ENCODE measurements at places on chromosomes 7 and 10.

DNA sequence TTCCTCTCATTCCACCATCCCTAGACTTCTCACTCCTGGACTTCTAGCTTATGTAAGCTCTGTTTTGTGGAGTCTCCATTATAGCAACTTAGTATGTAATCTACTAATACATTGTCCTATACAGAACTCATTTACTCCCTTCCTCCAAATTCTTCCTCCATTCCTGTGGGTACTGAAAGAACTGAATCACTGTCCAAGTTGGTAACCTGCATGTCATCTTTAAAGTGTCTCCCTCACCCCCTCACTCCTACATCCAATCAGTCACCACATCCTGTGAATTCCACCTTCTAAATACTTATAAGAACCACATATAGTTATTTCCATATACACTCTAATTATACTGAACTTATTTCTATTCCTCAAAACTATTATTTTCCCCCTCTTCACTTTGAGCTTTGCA lies 20.3 kb downstream of the AASS start:
- DNase-seq = peak; percentile 53

- DNase-seq = no peak
Observed at GRCh38 chr10:78544423-78545090, 510.9 kb downstream of the RPS24 start.

GRCh38 chr7:36315309-36315944 lies 74.2 kb upstream of the ANLN start:
- DNase-seq = peak; percentile 15

- no peak for DNase-seq
Observed at GRCh38 chr10:7340179-7340874, 70.5 kb downstream of the SFMBT2 start.

GRCh38 chr10:28925121-28925663 lies 247.9 kb downstream of the BAMBI start:
- no peak for DNase-seq

- no peak for DNase-seq
Observed at GRCh38 chr7:26912338-26912737, 47.9 kb upstream of the SKAP2 start.

DNA sequence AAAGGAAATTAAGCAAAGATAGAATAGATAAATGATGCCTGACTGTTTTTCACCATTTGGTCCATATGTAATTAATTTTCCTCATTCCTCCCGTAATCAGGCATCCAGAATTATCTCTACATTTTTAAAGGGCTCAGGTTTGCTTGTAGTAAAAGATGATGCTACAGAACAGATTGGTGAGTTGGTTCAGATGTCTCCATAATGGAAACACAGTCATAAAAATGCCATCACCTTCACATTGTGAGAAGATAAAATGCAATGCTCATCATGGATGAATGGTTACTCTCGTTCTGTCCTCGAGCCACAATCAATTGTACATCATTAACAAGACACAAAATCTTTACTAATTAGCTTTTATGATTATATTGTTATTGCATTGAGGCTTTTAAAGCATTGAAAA lies 64.9 kb upstream of the CELF2 start:
- no peak for DNase-seq

DNA sequence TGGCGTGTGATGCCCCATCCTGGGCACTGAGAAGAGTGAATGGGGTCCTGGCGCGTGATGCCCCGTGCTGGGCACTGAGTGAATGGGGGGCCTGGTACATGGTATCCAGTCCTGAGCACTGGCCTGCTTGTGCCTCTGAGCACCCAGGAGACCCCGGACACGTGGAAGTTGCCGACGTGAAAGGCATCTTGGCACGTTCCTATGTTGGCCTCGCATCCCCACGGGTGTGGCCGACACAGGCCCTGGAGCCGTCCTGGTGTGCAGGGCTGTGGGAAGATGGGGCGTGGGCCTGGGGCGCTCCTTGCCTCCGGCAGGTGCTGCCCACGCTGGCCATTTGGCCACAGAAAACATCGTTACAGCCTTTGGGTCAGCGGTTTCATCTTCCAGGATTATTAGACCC lies 35.5 kb downstream of the CFAP46 start:
- no peak for DNase-seq

DNA sequence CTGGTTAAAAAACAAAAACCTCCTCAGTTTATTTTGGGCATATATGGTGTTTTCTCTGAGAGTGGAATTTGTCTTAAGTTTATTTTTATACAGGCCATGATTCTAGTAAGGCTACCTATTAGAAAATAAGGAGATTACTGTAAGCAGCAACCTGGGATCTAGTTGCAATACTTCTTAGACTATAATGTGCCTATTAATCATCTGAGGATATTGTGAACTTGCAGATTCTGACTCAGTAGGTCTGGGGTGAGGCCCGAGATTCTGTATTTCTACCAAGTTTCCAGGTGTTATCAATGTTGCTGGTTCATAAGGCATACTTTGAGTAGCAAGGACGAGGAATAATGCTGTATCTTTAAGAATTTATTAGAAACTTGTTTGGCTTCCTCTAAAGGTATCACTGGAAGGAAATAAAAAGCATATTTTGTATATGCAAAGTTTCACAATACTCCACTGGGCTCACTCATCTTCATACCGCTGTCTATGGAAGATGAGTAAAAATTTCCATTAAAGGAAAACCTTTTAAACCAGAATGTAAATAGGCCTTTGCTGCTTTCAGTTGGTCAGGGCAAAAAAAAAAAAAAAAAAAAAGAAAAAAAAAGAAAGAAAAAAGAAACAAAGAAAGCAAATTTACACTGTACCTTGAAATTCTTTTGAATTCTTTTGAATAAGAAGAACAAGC lies 105.8 kb downstream of the BMPER start:
- peak; percentile 52 for DNase-seq

GRCh38 chr10:18362892-18363291 lies 222.7 kb downstream of the CACNB2 start:
- no peak for DNase-seq

DNA sequence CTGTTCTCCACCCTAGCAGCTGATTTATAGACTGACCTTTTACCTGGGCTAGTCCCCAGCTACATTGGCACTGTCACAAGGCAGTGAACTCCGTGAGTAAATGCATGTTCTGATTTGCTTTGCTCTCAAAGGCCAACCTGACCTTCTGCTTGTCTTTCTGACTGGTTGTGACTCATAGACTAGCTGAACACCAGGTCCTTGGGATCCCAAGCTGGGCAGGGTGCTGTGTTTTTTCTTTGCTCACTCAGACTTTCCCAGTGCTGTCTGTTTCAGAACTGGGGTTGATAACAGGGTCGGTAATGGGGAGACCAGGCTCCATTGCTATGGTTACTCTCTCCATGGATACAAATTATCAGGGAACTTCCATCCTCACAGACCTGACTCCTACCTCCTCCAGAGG lies 35.0 kb downstream of the EVX1 start:
- DNase-seq = no peak

GRCh38 chr7:41010418-41010817 lies 692.5 kb downstream of the INHBA start:
- DNase-seq = no peak

- no peak for DNase-seq
Observed at GRCh38 chr7:2033586-2034135, 199.1 kb downstream of the MAD1L1 start.

GRCh38 chr10:6148251-6148701 lies 54.5 kb upstream of the PFKFB3 start:
- DNase-seq = no peak

DNA sequence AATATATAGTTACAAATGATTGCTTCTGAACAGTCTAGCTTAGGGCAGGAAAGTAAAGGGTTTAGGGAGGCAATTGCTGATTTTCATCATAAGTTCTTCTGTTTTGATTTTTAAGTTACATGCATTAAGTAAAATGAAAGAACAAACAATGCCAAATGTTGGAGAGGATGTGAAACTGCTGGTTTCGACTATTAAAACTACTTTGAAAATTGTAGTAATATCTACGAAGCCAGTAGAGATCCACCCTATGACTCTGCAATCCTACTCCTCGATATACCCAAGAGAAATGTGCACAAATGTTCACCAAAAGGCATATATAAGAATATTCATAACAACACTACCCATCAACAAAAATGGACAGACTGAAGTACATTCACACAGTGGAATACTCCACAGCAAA lies 24.3 kb downstream of the PDZD8 start:
- no peak for DNase-seq

- peak; percentile 58 for DNase-seq
Observed at GRCh38 chr10:89280508-89280907, 21.3 kb upstream of the IFIT2 start.

DNA sequence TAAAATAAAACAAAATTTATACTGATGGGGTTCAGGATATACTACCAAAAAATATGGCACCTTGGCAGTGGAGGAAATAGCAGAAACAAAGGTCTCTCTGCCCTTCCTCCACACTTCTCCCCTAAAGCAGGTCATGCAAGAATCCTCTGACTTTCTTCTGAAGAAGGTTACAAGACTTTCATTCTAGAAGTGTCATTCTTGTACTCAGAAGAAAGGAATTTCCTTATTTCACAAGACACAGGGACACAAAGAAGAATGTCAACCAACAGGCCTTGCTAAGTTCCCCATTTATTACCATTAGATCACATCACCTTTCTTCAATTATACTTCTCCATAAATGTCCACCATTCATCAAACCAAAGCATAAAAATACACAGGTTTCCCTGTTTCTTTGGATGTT lies 470.2 kb downstream of the PAXIP1 start:
- no peak for DNase-seq

DNA sequence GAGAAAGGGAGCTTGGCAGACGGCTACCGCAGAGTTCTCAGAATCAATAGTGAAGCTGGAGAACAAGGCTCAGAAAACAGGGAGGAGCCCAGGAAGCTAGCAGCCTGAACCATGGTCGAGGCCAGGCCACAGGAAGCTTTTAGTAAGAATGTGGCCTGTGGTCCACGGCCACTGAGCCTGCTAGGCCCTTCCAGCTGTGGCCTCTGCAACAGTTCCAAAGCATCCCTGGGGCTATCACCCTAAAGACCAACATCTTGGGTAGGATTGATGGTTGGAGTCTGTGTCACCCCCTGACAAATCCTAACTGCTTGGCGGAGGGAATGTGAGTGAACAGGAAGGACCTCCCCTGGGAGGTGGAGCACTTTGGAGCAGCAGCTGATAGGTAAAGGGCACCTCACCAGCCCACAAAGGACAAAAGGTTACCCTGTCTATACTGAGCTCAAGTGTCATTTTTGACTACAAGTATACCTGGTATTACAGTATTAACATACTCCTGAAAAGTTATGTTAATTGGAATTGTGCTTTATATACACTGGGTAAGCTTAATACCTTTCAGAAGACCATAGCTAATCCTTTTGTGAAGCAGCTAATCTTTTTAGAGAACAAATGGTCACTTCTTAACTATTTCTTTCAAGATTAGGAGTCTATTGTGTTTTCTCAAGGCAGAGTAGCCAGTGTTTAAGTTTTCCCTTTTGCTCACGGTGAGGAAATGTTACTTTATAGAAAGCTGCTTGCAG lies 18.7 kb downstream of the PTPRE start:
- no peak for DNase-seq

DNA sequence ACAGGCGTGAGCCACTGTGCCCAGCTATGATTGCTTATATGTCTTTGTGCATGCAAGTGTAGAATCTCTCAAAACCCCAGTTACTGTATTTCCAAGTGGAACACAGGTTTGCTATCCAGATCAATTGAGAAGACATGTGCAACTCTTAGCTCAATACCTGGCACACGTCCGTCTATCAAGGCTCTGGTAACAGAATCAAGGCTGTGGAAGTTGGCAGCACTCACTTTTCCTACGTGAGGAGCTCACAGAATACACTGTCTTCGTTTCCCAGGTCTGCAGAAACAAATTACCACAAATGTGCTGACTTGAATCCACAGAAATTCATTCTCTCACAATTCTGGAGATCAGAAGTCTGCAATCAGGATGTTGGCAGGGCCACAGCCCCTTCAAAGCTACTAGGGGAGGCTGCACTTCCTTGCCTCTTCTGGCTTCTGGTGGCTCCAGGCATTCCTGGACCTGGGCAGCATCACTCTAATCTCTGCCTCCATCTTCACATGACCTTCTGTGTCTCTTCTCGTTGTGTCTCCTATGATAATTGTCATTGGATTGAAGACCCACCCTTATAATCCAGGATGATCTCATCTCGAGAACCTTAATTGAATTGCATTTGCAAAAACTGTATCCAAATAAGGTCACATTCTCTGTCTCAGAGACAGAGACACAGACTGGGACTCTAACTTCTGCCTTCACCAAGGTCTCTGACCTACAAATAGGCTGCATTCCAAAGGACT lies 84.8 kb upstream of the C7orf33 start:
- no peak for DNase-seq

DNA sequence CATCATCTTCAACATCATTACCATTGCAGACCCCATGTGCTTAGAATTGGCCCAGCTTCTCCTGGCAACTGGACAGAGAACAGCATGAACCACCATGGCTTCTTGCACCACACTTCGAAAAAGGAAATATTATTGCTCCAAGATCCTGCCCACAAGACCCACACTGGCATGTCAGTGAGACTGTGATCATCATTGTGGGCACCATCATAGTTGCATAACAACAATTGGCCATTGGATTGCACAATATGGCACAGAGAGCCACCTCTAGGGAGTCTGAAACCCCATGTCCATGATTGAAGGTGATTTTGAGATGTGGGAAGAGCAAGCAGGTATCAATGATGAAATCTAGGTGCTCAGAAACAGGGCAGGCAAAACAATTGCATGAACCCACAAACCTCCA lies 918.9 kb downstream of the GRID1 start:
- DNase-seq = no peak

GRCh38 chr10:110273474-110273873 lies 31.2 kb downstream of the SMNDC1 start:
- peak; percentile 83 for DNase-seq

- DNase-seq = no peak
Observed at GRCh38 chr10:72890086-72890485, 3.5 kb upstream of the OIT3 start.

DNA sequence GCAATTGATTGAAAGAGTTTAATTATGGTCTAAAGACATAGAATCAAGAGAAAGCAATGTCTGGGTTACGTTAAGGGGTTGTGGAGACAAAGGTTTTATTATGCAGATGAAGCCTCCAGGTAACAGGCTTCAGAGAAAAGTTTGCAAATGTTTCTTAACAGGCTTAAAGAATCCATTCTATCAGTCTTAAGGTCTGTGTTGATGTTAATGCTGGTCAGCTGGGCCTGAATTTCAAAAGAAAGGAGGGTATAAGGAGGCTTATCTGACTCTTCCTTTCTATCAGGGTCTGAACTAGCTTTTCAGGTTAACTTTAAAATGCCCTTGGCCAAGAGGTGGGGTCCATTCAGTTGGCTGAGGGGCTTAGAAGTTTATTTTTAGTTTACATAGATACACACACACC lies 1004.5 kb upstream of the C7orf33 start:
- no peak for DNase-seq

GRCh38 chr7:2214636-2215035 lies 18.1 kb downstream of the MAD1L1 start:
- no peak for DNase-seq

GRCh38 chr10:28256776-28257175 lies 46.1 kb downstream of the MPP7 start:
- peak; percentile 23 for DNase-seq

DNA sequence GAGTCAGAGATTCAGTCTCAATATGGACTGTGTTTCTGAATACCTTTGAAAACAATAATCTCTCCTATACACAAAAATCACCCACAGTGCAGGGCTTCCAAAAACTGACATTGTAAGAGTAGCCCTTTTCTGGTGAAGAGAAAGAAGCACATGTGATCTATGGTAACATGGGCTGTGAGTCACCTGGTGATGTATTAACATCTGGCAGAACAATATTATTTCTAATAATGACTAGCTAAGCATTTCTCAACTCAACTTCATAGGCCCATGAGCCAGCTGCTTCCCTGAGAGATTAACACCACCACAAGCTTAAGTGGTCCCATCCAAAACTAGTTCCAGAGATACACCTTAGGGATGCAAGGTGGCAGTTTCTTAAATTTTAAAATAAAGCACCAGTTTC lies 331.0 kb upstream of the NRP1 start:
- DNase-seq = no peak

All from fibroblast of skin of right biceps (primary cell).